ENCODE measurements at places on chromosomes 7 and 10. TPM values are rescaled to one million over a fixed set of nuclear protein-coding genes. Genes with fewer than 3 reads are reported as not detected.

DNA sequence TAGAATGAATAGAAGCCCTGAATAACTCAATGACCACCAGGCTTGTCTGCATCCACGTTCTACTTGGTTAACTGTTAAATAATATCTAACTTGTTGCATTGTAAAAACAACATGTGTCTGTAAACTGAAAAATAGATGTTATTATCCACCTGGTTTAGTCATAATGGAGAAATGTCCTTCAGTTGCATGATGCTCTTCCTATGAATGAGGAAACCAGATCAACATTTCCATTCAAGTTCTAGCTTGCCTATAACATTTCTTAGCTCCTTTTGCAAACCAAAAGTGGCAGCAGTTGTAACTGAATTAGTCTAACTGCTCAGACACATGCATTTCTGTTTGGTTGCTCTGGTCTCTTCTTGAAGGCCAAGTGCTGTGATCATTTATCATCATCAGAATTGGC, 62.9 kb upstream of the BET1 start:
- H3K36me3 ChIP-seq, result no peaks in the 10 kb centered on the region
- no peak overlapping the region for H3K4me3 ChIP-seq
- H3K27ac ChIP-seq, result no peak overlapping the region
- no peak for DNase-seq

Gene CALY
- not detected for total RNA-seq

Gene ABCC2
- total RNA-seq, result 0.22 TPM

GRCh38 chr10:110893559-110894179, 21.9 kb downstream of the PDCD4 start:
- H3K27ac ChIP-seq, result no peak overlapping the region
- no peaks in the 10 kb centered on the region for H3K27me3 ChIP-seq
- no peak overlapping the region for H3K4me3 ChIP-seq
- H3K4me1 ChIP-seq, result no peaks in the 10 kb centered on the region

Gene HOXA10
- not detected for total RNA-seq

DNA sequence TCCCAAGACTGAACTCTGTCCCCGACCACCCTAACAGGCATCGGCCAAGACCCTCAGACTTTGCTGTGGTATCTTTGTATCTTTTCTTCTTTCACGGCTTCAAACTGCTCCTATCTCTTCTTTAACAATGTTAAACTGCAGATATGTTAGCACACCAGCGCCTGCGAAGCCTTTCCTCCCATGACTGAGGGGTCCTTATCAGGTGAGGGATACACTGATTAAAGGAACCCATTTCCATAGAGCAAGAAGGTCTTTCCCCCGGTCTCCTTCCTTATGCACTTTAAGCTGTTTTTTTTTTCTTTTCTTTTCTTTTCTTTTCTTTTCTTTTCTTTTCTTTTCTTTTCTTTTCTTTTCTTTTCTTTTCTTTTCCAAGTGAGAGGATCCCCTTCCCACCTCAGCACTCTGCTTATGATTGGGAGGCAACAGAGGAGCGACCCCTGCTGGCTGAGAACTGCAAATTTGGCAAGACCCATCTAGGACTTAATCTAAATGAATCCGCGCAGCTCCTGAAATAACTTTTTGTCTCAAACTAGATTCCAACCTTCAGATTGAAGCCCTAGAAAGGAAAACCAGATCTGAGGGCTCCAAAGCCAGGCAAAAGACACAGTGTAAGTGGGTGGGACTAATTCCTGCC, 109.9 kb downstream of the ITGB8 start:
- no peak overlapping the region for H3K4me3 ChIP-seq
- H3K27ac ChIP-seq, result no peak overlapping the region
- no peak for DNase-seq
- no peaks in the 10 kb centered on the region for H3K36me3 ChIP-seq

- H3K4me3 ChIP-seq, result peak overlapping the region; percentile 88
- H3K4me1 ChIP-seq, result peaks cover 12% of the 10 kb centered on the region
- H3K36me3 ChIP-seq, result no peaks in the 10 kb centered on the region
- H3K27ac ChIP-seq, result peak overlapping the region; percentile 100
Measured at GRCh38 chr7:139340808-139341057, 404 bp upstream of the FMC1 start.

DNA sequence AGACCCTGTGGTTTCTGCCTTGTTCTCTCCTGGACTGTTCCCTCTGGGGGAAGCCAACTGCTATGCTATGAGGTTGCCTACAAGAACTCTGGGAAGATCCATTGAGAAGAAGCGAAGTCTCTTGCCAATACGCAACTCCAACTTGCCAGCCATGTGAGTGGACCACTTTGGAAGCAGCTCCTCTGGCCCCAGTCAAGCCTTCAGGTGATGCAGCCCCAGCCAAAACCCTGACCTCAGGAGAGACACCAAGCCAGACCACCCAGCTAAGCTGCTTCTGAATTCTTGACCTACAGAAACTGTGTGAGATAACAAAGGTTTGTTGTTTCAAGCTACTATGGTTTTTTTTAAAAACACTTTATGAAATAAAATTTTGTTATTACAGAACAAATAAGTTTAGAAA, 20.2 kb upstream of the MYL7 start:
- H3K36me3 ChIP-seq, result no peaks in the 10 kb centered on the region
- H3K27ac ChIP-seq, result no peak overlapping the region
- H3K4me1 ChIP-seq, result no peaks in the 10 kb centered on the region
- no peak for DNase-seq

Measured in heart left ventricle (tissue), 16 donors.